ENCODE measurements at places on chromosomes 2 and 18.

GRCh38 chr18:56980151-56980550 is 166.7 kb upstream of the BOD1L2 start:
- no peak for DNase-seq

DNA sequence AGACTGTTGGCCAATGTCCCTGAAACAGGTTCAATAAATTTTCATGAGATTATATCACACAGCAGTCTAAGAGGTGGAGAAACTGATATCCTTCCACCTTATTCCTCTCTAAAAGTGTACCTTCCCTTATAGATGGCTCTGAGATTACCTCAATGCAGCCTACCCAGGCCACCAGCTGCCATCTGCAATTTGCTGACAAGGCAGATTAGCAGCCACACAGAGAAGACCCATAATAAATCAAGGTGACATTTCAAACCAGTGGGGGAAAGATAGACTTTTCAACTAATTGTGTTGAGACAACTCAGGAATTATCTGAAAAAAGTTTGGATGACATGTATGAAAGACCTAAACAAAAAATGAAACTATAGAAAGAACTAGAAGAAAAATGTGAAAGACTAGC is 43.2 kb downstream of the ZBTB7C start:
- no peak for DNase-seq

GRCh38 chr18:62368100-62368499 is 43.0 kb downstream of the TNFRSF11A start:
- no peak for DNase-seq

DNA sequence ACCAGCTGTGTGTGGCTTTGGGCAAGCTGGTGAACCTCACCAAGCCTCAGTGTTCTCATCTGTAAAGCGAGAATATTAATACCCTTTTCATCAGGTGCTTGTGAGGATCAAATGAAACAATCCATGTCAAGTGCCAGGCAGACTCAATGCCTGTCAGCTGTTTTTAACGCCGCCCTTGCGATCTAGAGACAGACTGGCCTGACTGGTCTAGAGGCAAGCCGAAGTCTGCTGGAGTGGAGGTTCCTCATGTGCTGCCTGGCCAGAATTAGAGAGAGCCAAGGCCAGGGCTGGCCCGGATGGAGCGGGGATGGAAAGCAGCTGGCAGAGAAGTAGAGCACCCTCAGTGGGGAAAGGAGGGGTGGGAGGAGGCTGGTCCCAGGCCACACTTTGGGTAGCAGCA is 74.5 kb upstream of the B3GNT7 start:
- no peak for DNase-seq

DNA sequence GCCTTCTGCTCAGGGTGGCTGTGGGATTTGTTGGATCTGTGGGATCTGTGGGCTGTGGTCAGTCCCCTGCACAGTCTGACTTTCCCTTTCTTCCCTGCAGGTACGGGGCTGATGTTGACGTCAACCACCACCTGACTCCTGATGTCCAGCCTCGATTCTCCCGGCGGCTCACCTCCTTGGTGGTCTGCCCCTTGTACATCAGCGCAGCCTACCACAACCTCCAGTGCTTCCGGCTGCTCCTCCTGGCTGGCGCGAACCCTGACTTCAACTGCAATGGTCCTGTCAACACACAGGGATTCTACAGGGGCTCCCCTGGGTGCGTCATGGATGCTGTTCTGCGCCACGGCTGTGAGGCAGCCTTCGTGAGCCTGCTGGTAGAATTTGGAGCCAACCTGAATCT is 17.5 kb downstream of the ASB1 start:
- no peak for DNase-seq

GRCh38 chr2:121068851-121069250 is 216.2 kb downstream of the TFCP2L1 start:
- no peak for DNase-seq

DNA sequence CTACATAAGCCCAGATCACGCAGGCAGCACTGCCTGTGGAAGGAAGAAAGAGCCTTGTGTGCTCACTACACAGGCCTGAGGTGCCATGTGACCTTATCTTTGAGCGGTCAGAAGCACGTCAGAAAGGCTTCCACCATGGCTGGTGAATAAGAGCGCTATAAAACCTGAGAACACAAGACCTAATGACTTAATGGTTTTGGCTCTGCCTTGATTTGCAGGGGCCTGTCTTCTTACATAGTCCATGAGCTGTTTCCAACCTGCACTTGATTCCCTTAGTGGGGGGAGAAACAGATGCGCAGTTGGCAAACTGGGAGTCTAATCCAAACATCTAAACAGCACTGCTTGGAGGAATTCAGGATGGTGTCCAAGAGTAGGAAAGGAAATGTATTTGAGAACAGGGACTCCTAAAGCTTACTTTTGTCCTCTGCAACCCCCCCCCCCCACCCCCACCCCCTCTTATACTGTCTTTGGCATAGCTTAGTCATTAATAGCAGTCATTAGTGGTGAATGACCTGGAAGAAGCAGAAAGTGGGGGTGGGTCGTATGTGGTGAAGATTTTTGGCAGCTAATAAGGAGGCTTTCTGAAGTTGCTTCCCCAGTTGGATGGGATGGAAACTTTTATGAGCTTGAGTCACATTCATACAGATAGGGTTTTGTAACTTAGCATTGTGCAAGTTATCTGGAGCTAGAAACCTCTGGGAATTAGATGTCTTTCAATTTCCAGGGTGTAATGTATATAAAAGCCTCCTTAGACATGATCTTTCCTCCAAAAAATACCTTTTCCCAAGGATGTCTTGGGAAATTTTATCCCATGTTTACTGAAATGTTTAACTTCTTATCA is 454.1 kb downstream of the MEIS1 start:
- DNase-seq: no peak

DNA sequence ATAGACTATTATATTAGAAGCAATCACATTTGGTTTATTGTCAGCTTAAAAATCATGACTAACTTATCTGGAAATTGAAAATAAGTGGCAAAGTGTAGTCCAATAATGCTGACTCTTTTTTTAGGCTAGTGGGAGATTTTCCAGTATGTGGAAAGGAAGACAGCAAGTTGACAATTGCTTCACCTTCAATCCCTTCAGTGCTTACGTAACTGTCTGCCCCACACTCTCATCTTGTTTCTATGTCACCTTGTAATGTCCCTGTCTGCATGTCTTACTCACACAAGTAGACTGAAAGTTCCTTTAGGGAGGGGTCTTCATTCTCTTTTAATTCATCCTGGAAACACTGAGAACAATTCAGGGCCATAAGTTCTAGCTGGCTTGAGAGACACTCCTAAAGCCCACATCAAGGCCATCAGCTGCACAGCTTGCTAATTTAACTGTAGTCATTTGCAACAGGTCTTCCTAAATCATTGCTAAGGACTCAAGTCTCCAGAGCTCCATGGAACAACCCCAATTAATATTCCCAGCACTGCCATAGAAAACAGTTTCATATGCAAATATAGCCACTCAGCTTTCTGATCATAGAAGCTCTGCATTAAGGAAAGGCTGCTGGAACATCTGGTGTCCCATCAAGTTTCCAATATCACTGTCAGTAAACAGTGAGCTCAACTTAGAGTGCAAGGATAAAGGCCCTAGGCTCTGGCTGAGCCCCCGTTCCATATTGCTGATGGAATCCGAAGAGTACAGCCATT is 230.5 kb downstream of the ETAA1 start:
- no peak for DNase-seq

DNA sequence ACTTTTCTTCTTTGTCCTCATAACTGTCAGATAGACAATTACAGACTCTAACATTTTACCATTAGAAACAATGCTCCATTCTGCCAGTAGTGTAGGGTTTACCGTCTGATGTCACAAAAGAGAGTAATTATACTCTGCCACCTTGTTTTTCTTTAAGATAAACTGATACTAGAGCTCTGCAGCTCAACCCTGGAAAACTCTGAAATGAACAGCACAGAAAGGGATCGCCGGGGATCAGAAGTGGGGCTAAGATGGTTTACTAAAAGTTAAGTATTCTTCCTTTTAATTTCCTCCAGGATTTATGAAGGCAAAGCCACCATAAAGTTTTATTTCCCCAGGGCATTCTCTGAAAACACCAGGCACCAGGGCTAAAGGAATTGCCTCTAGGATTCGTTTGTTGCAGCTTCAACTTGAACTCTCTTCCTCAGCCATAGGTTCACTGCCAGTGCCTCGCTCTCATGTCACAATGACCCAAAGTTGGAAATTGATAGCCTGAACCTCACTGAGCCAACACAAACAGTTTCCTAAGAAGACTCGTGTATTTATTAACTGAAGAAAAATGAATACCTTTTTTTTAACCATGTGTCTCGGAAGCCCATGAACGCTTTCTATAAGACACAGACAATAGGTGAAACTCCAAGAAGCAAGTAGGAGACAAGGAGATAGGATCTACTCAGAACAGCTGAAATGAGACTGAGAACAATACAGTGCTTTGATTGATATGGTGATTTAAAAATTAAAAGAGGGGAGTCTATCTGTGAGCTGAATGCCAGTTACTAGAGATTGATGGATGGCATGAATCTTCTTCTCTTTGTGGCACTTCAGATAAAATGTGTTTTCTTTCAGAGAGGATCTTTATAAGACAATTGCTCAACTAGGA is 121.5 kb upstream of the SPATS2L start:
- DNase-seq: no peak

- no peak for DNase-seq
Measured at GRCh38 chr2:102256276-102256675, 55.1 kb upstream of the IL1RL1 start.

DNA sequence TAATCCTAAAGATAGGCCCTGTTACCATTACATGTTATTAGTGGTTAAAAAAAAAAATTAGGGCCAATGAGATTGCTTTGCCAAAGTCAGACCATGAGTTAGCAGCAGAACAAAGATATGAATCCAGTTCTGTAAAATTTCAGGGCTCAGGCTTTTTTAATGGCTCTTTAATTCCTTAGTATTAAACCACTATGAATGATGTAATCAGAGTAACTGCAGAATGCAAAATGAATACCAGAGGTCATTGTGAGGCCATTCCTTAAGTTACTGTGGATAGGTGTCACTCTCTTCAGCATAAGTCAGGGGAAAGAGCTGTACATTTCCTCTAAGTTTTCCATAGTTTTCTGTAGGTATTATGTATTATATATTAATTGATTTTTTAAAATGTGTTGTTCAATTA is 42.2 kb upstream of the TBR1 start:
- DNase-seq: no peak

All from activated CD8-positive, alpha-beta memory T cell treated with anti-CD3 and anti-CD28 coated beads for 48 hours (primary cell).